ENCODE measurements at places on chromosomes 6 and 20.

GRCh38 chr20:5602346-5602745 lies 147.9 kb upstream of the SHLD1 start:
- DNase-seq: no peak

GRCh38 chr6:113326781-113327180 lies 530.4 kb upstream of the MARCKS start:
- no peak for DNase-seq

DNA sequence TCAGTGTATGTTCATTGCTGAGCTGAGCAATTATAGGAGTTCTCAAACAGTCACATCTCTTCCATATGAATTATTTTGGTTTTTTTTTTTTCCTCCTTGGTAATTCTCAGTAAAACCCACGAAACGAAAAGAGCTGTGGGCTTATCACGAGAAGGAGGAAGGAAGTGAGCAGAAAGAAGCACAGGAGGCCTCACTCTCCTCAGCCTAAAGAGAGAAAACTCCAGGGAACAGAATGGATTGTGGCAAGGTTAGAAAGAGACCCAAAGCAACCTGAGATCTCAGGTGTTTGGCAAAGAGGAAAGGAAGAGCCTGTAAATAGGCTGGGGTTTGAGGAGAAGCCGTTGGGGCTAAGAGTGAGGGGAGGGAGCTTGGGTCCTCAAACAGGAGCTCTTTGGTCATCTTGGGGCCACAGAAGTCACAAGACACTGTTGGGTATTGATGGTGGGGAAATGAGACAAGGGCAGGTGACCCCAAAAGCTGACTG lies 67.8 kb upstream of the CITED2 start:
- no peak for DNase-seq

DNA sequence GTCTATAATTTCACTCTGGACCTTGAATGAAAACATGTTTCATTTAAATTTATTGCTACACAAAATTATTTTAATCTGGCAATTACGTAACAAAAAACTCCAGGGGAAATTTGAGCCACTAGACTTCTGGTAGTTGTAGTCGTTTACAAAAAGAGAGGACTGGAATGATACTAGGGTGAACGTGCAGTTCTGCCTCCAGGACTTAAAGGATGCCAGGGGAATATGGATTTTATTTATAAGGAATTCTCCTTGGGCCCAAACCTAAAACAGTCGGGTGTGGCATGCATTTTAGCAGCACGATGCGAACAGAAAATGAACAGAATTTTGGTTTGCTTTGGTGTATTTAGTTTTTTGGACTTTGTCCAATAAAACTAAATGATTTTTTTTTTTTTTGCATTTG lies 76.9 kb downstream of the PRL start:
- DNase-seq: no peak

DNA sequence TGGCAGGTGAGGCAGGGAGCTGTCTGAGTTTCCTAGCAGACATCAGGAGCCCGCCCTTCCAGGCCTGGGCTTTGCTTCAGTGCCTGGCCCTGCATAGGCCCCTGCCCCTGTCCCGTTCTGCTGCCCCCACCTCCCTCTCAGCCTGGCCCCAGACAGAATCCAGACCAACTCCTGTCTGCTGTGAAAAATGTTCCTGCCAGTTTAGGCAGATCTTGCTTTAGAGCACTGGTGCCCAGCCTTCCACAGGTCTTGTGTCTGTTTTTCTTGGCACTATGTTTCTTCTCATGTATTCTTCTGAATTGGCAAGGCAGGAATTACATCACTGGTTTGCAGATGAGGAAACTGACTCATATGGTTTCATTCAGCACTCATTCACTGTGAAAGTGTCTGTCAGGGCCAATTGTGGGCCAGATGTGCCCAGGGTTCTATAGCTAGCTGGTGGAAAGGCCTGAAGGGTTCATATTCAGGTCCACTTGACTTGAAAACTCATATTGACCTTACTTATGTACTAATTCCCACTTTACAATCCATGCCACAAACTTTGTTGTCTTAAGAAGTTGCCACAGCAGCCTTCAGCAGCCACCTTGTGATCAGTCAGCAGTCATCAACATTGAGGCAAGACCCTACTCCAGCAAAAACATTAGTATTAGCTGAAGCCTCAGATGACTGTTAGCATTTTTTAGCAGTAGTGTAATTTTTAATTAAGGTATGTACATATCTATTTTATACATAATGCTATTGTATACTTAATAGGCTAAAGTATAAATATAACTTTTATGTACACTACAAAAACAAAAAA lies 40.5 kb downstream of the HLA-F start:
- no peak for DNase-seq

DNA sequence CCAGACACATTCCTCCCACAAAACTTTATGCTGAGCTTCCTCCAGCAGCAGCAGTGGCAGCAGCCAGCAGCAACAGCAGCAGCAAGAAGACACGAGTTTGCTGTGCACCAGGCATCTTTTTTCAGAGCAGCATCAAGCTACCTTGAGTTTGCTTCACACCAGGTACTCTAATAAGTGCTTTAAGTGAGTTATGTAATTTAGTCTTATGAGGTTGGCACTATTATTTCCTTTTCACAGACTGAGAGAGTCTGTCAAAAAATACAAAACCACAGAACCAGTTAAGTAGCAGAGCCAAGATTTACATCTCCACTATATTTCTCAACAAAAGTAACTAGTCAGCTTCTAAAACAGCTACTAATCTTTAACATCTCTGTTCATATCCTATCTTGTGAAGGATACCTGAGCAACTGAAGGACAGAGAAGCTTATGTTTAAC lies 23.7 kb downstream of the RANBP9 start:
- DNase-seq: no peak

GRCh38 chr6:38493931-38494547 lies 145.7 kb downstream of the BTBD9 start:
- DNase-seq: peak; percentile 88

DNA sequence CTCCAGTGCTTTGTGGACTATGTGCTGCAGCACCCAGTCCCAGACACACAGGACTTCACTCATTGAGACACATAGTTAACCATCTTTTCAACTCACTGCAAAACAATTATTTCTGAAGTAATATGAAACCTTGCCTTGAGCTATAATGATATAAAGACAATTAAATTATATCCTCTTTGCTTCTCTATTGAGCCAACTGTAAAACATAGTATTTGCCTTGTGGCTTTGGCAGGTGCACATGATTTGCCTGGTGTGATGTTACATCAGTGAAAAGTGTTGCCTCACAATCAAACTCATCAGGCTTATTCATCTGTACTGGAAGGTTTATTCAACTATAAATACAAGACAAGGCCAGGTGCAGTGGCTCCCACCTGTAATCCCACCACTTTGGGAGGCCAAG lies 80.6 kb downstream of the NCOA7 start:
- DNase-seq: no peak

- no peak for DNase-seq
Observed at GRCh38 chr6:148969603-148970061, 222.8 kb downstream of the UST start.

DNA sequence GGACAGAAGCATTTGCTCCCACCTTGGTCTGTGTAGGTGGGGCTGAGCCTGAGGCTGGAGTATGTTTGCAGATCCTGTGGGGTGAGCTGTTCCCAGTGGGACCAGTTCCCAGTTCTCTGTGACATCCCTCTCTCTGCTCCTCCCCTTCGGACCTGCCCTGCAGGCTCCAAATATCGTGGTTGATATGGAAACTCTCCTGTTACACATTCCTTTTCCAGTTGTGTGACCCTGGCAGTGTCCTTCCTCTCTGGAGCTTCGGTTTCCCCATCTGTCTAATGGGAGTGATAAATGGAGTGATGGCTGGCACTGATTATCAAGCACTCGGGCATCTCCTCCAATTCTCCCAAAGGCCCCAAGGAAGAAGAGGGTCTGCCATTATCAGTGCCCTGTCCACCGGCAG lies 15.7 kb upstream of the TGM2 start:
- no peak for DNase-seq

DNA sequence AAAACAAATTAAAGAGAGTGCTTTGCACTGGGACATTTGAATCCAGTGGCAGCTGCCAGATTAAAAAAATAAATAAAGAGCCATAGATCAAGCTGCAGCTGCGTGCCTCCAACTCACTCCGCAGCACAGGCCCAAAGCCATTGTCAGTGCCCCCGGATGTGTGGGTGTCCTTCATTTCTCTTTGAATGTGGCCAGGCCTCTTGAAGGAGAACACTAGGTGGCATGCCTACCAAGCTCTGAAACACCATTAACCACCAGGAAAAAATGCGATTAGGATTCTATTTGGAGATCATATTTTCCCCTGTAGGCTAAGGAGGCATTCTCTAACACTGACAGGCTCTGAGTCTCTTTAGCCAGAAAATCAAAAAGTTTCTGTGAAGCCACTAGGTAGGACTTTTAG lies 549.8 kb downstream of the PRKN start:
- DNase-seq: no peak

DNA sequence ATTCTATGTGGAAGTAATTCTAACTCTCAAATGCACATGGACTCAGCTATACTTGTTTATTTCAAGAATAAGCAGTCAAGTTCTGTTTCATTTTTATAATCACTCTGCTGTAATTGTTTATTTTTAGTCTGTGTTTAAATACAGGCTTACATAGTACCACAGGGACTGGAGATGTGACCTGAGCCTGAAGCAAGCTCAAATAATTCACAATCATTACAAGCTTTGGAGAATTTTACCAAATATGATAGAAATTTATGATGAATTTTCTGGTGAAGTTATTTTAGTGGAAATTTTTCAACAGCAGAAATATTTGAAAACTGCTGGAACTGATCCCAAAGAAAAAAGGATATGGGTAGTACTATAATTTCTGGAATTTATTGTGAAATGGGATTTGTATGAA lies 41.6 kb upstream of the DSE start:
- no peak for DNase-seq

DNA sequence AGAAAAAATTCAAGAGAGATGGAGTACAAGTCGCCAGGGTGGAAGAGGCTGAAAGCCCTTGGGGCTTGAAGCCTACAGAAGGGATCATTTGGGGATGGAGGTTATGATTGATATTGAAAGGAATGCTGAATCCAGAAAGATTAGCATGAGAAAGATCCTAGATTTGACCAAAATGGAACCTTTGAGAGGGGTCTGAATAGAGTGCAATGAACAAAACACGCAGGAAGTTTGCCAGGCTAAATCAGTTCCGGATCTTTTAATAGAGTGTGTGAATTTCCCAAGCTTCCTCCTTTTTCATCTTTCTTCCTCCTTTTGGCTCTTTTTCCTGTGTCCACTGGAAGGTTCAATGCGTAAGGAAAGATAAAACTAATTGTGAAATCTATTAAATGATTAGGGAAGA lies 15.3 kb downstream of the IPCEF1 start:
- no peak for DNase-seq

DNA sequence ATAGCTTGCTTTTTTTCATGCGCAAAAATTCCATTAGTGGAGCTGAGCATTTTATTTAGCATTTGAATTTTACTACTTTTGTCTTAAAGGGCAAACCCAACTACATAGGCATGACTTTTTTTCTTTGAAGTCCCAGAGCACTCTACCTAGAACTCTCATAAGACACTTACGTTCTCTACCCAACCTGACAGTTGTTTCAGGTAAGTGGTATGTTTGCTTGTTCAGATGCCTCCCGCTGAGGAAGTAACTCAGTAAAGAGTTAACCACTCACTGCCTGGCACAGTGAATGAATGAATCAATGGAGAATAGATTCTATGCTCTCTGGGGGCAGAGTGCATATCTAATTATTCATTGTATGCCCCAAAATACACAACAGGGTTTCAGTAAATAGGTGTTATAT lies 212.3 kb upstream of the PRDM1 start:
- DNase-seq: no peak

- DNase-seq: no peak
Observed at GRCh38 chr6:157905590-157906342, 75.9 kb upstream of the SYNJ2 start.

- no peak for DNase-seq
Observed at GRCh38 chr6:157316871-157317814, 6.2 kb downstream of the TMEM242 start.

DNA sequence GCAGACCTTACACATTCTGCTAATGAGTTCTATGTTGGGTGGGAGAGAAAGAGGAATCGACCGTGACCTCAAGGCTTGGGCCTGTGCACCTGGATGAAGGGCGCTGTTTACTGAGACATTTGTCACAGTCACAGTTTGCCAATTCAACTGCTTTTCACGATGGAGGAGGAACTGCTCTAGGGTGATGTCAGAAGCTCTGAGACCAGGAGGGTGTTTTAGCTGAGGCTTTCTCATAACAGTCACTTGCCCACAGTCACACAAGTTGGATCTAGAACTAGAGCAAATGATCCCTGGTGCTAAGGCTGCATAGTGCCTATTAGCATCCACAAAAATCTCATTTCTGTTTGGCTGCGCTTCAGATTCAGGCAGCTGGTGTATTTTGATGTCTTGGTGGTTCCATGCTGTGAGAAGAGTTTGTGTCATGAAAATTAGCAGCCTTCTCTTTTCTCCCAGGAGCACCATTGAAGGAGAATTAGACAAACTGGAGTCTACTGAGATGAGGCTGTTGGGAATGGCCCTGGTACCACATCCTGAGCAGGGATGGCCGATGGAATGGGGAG lies 83.3 kb upstream of the TGM3 start:
- DNase-seq: no peak

GRCh38 chr6:19921786-19922185 lies 84.6 kb downstream of the ID4 start:
- no peak for DNase-seq

DNA sequence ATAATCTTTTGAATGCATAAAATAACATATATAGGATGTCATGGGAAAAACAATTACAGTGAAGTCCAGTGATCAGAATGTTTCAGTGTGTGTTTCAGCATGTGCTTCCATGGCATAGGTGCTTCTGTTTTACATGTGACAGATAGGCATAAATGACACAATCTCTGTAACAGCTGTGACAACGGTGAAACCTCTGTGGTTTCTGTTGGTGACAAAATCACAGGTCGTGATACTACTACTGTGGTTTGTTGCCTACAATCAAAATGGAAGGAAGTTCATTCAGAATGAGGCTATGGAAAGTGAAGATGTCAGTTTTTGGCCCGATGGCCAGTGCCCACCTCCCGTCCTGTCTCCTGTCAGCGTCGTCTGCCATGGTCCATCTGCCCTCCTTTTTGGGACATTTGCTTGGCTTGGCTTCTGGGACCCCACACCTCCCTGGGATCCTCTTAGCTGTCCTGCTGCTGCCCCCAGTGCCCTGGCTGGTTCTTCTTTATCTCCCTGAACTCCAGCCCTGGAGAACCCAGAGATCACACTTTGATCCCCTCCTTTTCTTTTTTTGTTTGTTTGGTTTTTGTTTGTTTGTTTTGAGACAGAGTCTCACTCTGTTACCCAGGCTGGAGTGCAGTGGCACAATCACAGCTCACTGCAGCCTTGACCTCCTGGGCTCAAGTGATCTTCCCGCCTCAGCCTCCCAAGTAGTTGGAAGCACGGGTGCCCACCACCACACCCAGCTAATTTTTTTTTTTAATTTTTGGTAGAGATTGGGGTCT lies 79.3 kb upstream of the NAA20 start:
- no peak for DNase-seq

DNA sequence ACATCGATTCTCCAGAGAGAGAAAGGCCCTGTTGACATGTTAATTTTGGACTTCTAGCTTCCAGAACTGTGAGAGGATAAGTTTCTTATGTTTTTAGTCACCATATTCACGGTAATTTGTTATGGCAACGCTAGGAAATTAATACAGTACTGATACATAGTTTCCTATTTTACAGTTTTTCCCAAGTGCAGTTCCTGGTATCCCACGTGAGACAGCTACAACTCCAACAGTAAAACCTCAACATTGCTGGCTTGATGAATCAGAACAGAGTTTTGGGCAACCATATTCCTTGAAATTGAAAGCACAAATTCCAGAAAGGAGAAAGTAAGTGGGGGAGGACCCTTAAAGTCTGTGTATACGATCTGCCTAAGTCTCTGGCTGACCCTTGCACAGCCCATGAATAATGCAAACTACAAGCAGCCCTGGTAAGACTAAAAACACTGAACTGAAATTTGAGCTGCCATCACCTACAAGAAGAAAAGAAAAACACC lies 505.1 kb upstream of the NRSN1 start:
- no peak for DNase-seq

Measured in mesothelial cell of epicardium (in vitro differentiated cells).